ENCODE measurements at places on chromosomes 2 and 18. TPM values are rescaled to one million over a fixed set of nuclear protein-coding genes. Genes with fewer than 3 reads are reported as not detected.

DSG2 gene
- 21.2 TPM for total RNA-seq

- no peak for DNase-seq
Measured at GRCh38 chr18:73691624-73692023, 456.0 kb downstream of the FBXO15 start.

DNA sequence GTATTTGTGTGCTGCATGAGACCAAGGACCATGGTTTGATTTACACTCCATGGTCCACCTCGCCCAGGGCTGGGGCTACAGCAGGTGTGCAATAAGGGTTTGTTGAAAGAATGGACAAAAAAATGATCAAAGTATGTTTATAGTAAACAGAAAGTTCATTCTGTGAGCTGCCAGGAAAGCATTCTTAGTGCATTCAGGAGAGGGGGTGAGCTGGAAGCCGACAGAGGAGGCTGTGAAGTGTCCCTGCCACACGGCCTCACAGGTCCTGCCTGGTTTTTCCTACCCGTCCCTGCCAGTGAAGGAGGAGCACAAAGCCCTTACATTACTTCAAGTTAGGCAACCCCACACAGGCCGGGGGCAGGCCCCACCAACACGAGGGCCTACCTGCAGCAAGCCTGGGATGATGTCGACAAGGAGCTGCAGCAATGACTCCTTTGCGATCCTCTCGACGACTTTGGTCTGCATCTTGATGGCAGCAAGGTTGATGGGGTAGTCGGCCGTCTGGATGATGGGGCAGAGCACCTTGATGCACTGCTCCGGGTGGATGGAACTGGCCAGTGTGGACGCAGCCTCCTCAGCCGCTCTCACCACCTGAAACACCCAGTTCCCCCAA lies 63.2 kb upstream of the TFCP2L1 start:
- no peak for DNase-seq

DNA sequence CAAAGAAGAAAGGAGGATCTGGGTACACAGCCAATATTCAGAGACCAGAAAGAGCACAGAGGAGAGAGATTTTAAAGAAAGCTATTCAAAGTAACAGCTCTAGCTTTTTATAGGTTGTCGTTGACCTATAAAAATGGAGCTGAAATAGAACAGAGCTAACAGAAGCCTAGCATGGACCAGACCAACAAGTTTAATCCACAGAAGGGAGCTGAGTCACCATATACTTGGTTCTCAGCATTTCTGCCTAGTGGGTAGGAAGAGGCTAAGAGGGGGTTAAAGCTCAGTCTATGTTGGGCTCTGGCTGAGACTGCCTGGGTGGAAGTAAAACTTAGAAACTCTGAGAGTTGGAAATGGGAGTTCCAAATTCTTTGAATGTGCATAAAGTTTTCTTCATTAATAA lies 678.0 kb upstream of the CDH2 start:
- DNase-seq: no peak

DNA sequence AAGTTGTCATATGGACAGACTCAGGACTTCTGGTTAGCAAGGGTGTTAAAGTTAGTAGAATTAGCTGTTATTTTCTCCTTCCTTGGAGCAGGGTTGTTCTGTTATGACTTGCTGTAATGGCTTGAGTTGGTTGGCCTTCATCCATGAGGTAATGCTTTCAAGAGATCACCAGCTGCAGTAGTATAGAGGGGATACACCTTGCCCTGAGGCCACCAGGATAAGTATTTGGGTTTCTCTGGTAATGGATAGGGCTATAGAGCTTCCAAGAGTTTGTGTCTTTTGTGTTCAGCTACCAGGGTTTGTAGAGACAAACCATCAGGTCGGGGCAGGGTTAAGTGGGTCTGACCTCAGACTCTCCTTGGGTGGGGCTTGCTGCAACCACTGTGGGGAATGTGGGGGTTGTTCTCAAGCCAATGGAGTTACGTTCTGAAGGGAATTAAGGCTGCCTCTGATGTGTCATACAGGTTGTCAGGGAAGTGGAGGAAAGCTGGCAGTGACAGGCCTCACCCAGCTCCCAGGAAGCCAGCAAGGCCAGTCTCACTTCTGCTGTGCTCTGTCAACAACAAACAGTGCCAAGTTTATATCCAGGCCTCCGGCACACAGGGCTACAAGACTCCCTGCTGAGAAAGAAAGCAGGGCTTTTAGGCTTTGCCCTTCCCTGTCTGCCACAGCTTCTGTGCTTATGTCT lies 356.6 kb downstream of the SPAG16 start:
- no peak for DNase-seq

CXCR1 gene
- total RNA-seq: not detected

Data from osteoblast (primary cell).